ENCODE measurements at places on chromosomes 16 and 17. TPM values are rescaled to one million over a fixed set of nuclear protein-coding genes. Genes with fewer than 3 reads are reported as not detected.

GRCh38 chr16:60566901-60567300, 1469.3 kb downstream of the CDH8 start:
- no peak for ATAC-seq

DNA sequence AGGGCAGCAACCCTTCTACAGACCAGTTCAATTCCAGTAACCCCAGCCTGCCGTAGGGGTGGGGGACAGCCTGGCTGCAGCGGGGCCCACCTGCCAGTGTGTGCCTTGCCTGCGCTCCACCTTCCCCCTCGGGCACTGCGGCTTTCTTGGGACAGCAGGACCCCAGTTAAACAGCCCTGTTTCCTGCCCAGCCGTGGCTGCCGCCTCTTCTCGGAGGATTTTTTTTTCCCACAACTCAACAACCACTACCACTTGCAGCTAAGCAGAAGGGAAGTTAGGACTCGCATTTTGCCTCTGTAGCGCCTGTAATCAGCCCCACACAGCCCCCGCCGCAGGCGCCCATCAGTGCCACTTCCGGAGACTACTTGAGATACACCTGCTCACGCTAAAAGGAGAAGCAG, 76.1 kb downstream of the RAI1 start:
- no peak for ATAC-seq

DNA sequence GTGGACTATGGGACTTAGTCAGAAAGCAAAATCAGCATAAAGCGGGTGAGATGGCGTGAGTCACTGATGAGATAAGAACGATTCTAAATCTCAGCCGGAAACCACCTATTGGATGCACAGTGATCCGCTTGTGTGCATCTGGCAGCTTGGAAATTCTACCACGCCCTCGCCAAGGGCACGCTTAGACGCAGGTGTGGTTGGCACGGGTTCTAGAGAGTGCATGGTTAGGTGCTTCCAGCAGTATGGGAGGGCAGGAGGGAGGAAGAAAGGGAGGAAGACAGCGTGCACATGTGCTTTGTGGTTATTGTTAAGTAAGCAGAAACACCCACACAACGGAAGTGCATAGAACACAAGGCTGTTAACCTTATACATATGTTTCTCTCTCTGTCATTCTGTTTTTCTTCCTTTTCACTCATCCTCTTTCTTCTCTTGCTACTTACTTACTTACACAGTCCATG, 374.0 kb upstream of the ASIC2 start:
- peak; percentile 96 for ATAC-seq

EMC8 gene
- 42.7 TPM for total RNA-seq

SLC35G6 gene
- not detected for total RNA-seq

C17orf113 gene
- total RNA-seq = 0.06 TPM
